ENCODE measurements at places on chromosomes 7 and 10. TPM values are rescaled to one million over a fixed set of nuclear protein-coding genes. Genes with fewer than 3 reads are reported as not detected.

DNA sequence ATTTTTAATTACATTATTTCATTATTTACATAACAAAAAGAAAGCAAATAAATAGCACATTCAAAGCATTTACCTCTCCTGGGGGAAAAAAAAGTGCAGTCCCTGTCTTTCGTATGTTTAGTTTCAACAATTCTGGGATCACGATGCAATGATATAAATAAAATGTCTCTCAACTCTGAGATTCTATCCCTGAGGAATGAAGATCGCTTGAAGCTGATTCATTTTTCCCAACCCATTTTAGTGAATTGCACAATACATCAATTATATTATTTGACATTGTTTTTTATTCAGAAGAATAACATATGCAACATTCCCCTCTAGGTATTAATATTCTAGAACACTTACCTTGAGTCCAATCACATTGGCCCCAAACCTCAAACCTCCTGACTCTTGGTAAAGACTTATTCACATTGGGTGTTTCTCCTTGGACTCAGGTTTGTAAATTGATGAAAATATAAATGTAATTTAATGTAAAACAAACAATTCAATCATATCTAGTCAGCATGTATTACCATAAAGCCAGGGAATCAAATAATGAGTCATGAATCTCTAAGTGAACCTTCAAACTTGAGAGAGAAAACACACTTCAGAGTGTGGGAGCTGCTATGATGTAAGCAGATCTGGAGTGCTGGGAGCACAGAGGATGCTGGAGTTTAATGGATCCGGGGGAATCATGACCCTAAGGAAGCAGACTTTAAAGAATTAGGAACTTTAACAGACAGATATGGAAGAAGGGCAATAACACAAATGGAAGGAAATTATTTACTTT is 5.3 kb upstream of the SCIN start:
- peaks cover 21% of the 10 kb centered on the region for H3K27me3 ChIP-seq
- DNase-seq: no peak
- peaks cover 16% of the 10 kb centered on the region for H3K4me1 ChIP-seq
- H3K27ac ChIP-seq: no peak overlapping the region
- no peaks in the 10 kb centered on the region for H3K36me3 ChIP-seq

DNA sequence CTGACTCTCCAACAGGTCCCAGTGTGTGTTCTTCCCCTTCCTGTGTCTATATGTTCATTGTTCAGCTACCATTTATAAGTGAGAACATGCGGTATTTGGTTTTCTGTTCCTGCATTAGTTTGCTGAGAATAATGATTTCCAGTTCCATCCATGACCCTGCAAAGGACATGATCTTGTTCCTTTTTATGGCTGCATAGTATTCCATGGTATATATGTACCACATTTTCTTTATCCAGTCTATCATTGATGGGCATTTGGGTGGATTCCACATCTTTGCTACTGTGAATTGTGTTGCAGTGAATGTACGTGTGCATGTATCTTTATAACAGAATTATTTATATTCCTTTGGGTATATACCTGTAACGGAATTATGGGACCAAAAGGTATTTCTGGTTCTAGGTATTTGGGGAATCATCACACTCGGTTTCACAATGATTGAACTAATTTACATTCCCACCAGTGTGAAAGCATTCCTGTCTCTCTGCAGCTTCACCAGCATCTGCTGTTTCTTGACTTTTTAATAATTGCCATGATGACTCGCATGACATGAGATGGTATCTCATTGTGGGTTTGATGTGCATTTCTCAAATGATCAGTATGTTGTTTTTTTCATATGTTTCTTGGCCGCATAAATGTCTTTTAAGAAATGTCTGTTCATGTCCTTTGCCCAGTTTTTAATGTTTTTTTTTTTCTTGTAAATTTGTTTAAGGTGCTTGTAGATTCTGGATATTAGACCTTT is 60.2 kb downstream of the LSMEM1 start:
- DNase-seq: no peak
- H3K36me3 ChIP-seq: no peaks in the 10 kb centered on the region
- no peak overlapping the region for H3K4me3 ChIP-seq

GRCh38 chr7:153301936-153302335 is 542.4 kb downstream of the ACTR3B start:
- no peaks in the 10 kb centered on the region for H3K4me1 ChIP-seq
- H3K27me3 ChIP-seq: no peaks in the 10 kb centered on the region
- no peak for DNase-seq
- H3K27ac ChIP-seq: no peak overlapping the region

- no peaks in the 10 kb centered on the region for H3K27me3 ChIP-seq
- DNase-seq: peak; percentile 21
- H3K27ac ChIP-seq: no peak overlapping the region
- no peaks in the 10 kb centered on the region for H3K36me3 ChIP-seq
These were observed 57.8 kb downstream of the ZRANB1 start for GRCh38 chr10:124999433-125000365.

Gene ADD3
- total RNA-seq: 227 TPM

- H3K27me3 ChIP-seq: peaks cover 3% of the 10 kb centered on the region
- H3K27ac ChIP-seq: no peak overlapping the region
- no peak for DNase-seq
These were observed 150.2 kb downstream of the VPS50 start for GRCh38 chr7:93382362-93382761.

GRCh38 chr10:10855151-10855581 is 162.5 kb upstream of the CELF2 start:
- H3K4me1 ChIP-seq: peaks cover 5% of the 10 kb centered on the region
- H3K4me3 ChIP-seq: no peak overlapping the region
- H3K27ac ChIP-seq: no peak overlapping the region
- H3K27me3 ChIP-seq: peaks cover 9% of the 10 kb centered on the region

DNA sequence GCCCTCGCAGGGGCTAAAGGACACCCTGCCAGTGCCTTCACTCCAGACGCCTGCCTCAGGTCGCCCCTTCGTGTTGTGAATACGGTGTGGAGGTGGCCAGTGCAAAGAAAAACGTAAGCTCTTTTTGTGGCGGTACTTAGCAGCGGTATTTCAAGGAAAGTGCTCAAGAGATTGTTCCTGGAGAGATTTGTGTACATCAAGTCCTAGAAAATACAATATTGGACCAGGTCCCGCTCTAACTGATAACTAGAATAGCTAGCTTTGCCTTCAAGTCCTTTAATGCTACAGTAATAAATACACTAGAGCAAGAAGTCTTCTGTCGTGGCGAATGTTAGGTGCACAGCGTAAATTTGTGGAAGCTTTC is 689 bp downstream of the PLCE1 start:
- H3K27me3 ChIP-seq: peaks cover 45% of the 10 kb centered on the region
- H3K4me1 ChIP-seq: no peaks in the 10 kb centered on the region
- H3K4me3 ChIP-seq: peak overlapping the region; percentile 36
- H3K27ac ChIP-seq: no peak overlapping the region
- no peaks in the 10 kb centered on the region for H3K36me3 ChIP-seq
- no peak for DNase-seq

GRCh38 chr10:131641231-131641630 is 259.6 kb upstream of the PPP2R2D start:
- no peak overlapping the region for H3K27ac ChIP-seq
- DNase-seq: no peak
- H3K4me3 ChIP-seq: no peak overlapping the region
- H3K4me1 ChIP-seq: peaks cover 3% of the 10 kb centered on the region

- DNase-seq: no peak
- no peaks in the 10 kb centered on the region for H3K36me3 ChIP-seq
- no peak overlapping the region for H3K27ac ChIP-seq
- H3K4me1 ChIP-seq: no peaks in the 10 kb centered on the region
- peaks cover 7% of the 10 kb centered on the region for H3K27me3 ChIP-seq
These were observed 27.4 kb upstream of the CAPZA2 start for GRCh38 chr7:116834815-116835504.

- H3K27me3 ChIP-seq: no peaks in the 10 kb centered on the region
- no peak overlapping the region for H3K27ac ChIP-seq
- peaks cover 4% of the 10 kb centered on the region for H3K4me1 ChIP-seq
- DNase-seq: no peak
These were observed 68.1 kb upstream of the GRID1 start for GRCh38 chr10:86434656-86435055.

DNA sequence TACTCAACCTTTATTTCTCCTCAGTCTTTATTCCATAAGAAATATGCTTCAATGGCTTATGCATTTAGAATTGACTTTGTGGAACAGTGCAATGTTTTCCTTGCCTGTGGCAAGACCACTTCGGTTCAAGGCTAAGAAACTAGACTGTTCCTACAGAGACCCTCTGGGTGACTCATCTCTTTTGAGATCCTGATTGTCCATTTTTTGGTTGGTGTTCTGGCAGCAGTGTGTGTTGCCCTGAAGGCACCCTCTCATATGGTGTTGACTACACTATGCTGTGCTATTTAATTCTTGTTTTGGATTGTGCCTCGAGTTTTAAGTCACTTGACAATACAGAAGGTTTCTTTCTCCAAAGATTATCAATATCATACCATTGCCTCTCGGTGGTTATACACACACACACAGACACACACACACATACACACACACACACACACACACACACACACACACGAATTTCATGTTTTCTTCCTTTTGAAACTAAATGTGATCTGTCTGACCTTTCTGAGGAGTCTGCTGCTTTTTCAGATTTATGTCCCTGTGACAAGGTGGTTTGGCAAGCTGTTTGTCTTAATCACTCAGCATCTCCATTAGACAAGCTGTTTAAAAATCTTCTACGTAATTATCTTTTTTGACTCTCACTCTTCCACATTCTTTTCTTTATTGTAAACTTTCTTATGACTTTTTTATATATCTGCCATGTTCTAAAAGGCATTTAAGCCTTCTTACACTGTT is 187.2 kb downstream of the VTI1A start:
- DNase-seq: no peak
- no peak overlapping the region for H3K4me3 ChIP-seq
- no peaks in the 10 kb centered on the region for H3K4me1 ChIP-seq
- H3K27ac ChIP-seq: no peak overlapping the region

DNA sequence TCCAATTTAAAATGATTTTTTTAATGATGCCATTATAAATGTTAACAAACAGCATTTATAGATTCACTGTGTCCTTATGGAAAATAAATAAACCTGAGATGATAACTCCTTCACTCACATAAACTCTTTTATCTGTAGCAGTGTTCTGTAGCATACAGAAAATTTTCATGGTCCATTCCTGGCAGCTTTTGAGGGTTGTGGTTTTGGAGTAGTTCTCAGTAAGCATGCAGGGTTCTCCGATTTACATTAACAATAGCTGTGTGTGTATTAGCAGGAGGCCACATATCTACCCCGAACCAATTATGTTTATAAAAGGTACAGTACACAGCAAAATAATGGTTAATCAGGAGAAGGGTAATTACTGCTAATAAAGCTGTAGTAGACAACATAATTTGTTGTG is 162.7 kb downstream of the CDCA7L start:
- H3K4me1 ChIP-seq: no peaks in the 10 kb centered on the region
- no peak overlapping the region for H3K27ac ChIP-seq
- DNase-seq: no peak
- H3K4me3 ChIP-seq: no peak overlapping the region

Gene CREB5
- not detected for total RNA-seq

- no peak overlapping the region for H3K4me3 ChIP-seq
- DNase-seq: no peak
- no peaks in the 10 kb centered on the region for H3K4me1 ChIP-seq
- no peaks in the 10 kb centered on the region for H3K27me3 ChIP-seq
These were observed 238.9 kb downstream of the CACNA2D1 start for GRCh38 chr7:82204694-82205093.

Measured in activated naive CD8-positive, alpha-beta T cell treated with anti-CD3 and anti-CD28 coated beads, Interleukin-2, amount 10 ng/mL, durations not matched to agents 7 days and 5 days (primary cell).